ENCODE measurements at places on chromosomes 4 and X.

DNA sequence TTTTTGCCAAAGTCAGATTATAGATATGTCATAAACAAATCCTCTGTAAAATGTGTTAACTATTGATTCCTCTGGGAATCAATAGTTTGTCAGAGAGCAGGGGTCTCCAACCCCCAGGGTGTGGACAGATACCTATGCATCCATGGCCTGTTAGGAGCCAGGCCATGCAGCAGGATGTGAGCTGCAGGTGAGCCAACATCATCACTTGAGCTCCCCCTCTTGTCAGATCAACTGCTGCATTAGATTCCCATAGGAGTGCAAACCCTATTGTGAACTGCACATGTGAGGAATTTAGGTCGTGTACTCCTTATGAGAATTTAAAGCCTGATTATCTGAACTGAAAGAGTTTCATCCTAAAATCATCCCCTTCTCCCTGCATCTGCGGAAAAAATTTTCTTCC, 1365.4 kb downstream of the ARAP2 start:
- DNase-seq, result no peak

- no peak for DNase-seq
These were observed at the start of gene RPS6KA6 for GRCh38 chrX:84187533-84188319. RPS6KA6 (minus strand) TSS chrX:84188199; CDS start chrX:84187899, 300 bp downstream.

DNA sequence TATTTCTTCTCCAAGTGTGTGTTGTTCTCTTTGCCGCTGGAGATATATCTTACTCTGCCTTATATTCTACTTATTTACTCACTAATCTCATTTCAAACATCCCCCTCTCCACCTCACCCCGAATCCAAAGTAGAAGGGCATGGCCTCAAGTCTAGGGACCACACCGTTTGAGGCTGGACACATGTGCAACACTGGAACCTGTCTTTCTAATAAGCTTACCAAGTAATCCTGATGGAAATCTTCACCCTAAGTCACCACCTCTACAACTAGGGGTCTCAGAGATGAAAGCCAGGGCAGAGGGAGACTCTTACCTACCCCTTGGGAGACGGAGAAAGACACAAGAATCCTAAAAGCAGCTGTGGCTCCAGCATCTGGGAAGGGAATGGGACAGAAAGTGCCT, 6.0 kb downstream of the PROM1 start:
- no peak for DNase-seq

DNA sequence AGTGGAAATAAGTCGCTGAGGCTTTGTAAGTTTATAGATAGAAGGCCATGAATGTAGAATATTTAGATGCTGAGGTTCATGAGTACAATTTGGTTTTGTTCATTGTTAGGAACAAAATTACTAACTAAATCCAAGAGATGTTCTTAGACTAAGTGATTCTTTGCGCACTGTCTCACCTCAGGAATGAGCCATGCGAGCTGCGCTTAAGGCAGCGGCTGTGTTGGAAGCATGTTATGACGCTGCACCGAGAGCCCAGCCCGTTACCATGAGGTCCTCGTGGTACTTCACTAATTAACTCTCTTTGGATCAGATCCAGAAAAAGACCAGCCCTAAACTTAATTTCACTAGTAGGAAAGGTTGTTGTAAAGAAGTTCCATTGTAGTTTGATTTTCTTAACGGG, 166.2 kb downstream of the RAPGEF2 start:
- DNase-seq, result no peak

GRCh38 chrX:72159769-72160168, 21.8 kb upstream of the PIN4 start:
- no peak for DNase-seq

- no peak for DNase-seq
These were observed 18.7 kb upstream of the GPR34 start for GRCh38 chrX:41670112-41670511.

DNA sequence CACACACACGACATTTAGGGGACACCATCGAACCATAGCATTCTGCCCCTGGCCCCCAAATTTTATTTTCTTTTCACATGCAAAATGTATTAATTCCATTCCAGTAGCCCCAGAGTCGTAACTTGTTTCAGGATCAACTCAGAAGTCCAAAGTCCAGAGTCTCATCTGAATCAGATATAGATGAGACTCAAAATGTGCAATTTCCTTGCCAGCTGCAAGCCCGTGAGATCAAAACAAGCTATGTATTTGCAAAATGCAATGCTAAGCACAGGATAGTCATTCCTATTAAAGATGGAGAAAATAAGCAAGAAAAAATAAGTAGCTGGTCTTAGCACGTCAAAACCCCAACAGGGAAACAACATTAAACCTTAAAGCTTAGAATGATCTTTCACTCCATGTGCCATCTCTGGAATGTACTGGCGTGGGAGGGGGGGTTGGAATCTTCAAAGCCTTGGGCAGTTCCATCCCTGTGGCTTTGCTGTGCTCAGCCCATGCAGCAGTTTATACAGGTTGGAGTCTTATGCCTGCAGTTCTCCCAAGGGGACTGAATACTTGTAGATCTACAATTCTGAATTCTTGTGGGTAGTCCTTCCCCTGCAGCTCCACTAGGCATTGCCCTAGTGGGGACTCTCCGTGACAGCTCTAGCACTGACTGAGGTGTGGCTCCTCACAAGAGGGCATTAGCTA, 47.7 kb upstream of the SYTL5 start:
- no peak for DNase-seq

DNA sequence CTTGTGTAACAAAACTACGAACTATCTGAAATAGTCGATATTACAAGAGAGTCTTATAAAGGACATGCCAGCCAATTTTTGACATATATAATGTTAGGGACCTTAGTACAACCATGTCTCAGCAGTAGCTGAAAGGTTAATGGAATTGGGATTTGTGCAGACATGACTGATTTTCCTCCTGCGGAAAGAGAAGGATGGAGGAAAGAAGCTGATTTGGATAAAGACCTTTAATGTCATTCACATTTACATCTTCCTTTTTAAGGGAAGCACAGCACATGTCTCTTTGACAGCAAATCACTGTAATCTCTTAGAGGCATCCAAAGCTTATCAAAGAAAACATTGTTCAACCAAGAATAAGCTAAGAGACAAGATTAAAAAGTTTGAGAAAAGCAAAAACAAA, 1976.2 kb upstream of the IGFBP7 start:
- DNase-seq, result no peak

DNA sequence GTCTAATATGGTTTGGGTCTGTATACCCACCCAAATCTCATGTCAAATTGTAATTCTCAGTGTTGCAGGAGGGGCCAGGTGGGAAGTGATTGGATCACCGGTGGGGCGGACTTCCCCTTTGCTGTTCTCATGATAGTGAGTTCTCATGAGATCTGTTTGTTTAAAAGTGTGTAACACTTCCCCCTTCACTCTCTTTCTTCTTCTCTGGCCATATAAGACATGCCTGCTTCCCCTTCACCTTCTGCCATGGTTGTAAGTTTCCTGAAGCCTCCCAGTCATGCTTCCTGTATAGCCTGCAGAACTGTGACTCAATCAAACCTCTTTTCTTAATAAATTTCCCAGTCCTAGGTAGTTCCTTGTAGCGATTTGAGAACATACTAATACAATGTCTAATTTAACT, 19.7 kb upstream of the SCRG1 start:
- no peak for DNase-seq

All from CD4-positive, alpha-beta T cell treated with Interleukin-4 for 1 hour (primary cell).